ENCODE measurements at places on chromosomes 5 and 9.

- DNase-seq: no peak
Observed at GRCh38 chr9:135976531-135976930, 15.4 kb upstream of the UBAC1 start.

DNA sequence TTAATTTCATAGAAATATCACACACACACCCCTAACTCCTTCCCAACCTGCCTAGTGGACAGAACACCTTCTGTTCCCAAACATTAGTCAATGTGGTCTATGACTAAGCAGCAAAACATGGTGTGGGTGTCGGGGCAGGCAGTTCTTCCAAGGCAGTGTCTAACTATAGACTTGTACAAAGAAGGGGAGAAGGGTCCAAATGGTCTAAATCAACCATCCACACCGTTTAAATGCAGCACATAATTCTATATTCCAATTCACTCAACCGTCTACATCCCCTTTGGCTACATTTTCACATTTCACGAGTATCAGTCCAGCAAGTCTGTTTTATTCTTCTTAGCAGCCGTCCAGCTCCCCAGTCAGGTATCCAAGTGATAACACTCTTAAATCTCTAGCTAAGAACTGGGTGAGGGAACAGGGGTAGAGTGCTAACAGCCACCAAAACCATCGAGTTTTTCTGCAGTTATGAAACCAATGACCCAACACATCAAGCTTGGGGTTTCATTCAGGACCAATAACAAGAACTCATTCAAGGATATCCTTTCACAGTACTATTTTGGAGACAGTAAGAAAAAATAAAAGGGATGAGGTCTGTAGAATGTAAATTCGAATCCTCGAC is 3.3 kb downstream of the ZNF608 start:
- no peak for DNase-seq

DNA sequence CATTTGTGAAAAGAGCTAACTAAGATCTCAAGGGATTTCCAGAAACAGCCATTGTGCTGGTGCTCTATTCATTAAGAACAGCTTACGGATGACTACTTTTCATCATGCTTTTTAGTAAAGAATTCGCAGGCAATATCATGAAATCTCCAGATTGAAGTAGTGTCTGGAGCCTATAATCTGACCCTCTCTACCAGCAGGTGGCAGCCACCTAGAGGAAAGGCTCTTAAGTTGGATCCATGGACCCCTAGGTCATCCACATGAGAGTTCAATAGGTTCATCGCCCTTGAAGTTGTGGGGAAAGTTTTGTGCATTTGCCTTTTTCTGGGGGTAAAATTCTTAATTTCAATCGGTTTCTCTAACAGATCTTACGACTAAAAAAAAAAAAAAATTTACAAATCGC is 82.3 kb downstream of the SLC1A3 start:
- DNase-seq: no peak

- DNase-seq: no peak
Observed at GRCh38 chr5:93993161-93993560, 251.8 kb upstream of the POU5F2 start.

DNA sequence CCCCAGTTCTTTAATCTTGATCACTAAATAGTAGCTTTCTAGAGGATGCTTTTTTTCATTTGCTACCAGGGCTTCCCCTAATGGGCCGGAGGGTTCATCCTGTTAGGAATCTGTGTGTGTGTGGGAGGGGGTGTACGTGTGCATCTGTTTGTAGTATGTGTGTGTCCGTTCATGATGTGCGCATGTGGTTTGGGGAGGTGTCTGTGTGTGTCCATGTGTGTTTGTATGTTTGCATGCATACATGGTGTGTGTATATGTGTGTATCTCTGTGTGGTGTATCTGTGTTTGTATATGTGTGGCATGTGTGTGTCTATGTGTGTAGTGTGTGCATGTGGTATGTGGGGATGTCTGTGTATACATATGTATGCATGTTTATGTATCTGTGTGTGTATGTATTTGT is 106.2 kb downstream of the SYK start:
- DNase-seq: no peak

DNA sequence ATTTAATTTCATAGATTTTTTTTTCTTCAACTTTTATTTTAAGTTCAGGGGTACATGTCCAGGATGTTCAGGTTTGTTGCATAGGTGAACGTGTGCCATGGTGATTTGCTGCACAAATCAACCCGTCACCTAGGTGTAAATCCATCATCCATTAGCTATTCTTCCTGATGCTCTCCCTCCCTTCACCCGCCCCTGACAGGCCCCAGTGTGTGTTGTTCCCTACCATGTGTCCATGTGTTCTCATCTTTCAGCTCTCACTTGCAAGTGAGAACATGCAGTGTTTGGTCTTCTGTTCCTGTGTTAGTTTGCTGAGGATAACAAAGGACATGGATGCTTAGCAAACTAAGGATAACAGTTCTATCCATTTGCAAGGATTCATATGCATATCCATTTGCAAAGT is 209.1 kb upstream of the ADCY2 start:
- DNase-seq: no peak

- DNase-seq: no peak
Observed at GRCh38 chr9:88794100-88794499, 197.2 kb upstream of the S1PR3 start.

- no peak for DNase-seq
Observed at GRCh38 chr9:124279531-124280175, 21.9 kb downstream of the NEK6 start.

- DNase-seq: no peak
Observed at GRCh38 chr9:34552986-34553385, 30.2 kb upstream of the ENHO start.

- no peak for DNase-seq
Observed at GRCh38 chr9:131605770-131606590, 60.7 kb downstream of the PRRT1B start.

DNA sequence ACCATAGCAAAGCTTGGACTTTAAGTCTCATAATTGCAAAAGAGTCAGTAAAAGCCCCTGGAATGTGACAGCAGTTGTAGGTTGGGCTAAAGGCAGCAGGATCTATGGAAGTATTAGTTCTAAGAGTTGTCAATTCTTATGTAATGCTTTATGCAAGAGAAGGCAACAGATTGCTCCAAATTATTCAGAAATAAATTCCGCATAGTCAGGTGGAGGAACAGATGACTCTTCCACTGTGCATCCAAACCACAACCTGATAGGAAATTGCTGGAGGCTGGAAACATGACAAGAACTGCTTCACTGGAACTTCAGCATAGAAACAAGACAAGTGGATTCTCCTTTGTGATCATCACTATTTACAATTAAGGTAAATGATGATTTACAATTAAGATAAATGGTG is 101.0 kb downstream of the STARD4 start:
- DNase-seq: no peak

DNA sequence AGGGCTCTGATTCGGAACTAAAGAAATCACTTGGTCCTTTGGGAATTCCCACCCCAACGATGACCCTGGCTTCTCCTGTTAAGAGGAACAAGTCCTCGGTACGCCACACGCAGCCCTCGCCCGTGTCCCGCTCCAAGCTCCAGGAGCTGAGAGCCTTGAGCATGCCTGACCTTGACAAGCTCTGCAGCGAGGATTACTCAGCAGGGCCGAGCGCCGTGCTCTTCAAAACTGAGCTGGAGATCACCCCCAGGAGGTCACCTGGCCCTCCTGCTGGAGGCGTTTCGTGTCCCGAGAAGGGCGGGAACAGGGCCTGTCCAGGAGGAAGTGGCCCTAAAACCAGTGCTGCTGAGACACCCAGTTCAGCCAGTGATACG is 83.4 kb downstream of the GOLPH3 start:
- DNase-seq: no peak

DNA sequence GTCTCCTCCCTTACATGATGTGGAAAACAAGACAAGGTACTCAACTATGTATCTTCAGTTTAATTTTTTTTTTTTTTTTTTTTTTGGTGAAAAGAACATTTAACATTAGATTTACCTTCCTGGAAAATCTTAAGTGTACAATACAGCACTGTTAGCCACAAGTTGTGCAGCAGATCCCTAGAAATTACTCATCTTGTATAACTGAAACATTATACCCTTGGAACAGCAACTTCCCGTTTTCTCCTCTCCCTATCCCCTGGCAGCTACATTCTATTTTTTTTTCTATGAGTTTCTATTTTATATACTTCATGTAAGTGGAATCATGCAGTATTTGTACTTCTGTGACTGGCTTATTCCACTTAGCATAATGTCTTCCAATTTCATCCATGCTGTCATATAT is 421.9 kb upstream of the FTMT start:
- DNase-seq: no peak

DNA sequence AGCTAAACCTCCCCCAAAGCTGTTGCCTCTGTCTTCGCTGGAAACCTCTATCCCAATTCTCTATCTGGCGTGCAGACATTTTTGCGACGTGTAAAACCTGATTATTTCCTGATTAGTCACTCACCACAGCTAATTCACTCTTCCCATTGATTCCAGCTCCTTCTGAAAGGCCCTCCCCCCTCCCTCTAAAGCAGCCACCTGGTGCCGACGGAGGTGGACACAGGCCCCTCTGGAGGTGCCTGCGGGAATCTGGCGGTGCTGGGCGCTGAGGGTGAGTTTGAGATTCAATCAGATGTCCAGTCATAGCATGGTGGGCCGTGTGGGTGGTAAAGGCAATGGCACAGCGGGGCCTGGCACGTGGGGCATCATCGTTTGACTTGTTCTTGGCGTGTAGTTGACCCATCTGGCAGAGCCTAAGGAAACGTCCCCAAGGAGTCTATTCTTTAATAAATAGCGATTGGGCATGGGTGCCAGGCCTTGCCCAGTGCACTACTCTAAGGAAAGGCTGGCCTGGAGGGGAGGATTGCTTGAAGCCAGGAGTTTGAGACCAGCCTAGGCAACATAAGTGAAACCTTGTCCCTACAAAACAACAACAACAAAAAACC is 271.1 kb upstream of the MVB12B start:
- no peak for DNase-seq

- DNase-seq: no peak
Observed at GRCh38 chr5:74638544-74638969, 2.0 kb downstream of the ENC1 start.

DNA sequence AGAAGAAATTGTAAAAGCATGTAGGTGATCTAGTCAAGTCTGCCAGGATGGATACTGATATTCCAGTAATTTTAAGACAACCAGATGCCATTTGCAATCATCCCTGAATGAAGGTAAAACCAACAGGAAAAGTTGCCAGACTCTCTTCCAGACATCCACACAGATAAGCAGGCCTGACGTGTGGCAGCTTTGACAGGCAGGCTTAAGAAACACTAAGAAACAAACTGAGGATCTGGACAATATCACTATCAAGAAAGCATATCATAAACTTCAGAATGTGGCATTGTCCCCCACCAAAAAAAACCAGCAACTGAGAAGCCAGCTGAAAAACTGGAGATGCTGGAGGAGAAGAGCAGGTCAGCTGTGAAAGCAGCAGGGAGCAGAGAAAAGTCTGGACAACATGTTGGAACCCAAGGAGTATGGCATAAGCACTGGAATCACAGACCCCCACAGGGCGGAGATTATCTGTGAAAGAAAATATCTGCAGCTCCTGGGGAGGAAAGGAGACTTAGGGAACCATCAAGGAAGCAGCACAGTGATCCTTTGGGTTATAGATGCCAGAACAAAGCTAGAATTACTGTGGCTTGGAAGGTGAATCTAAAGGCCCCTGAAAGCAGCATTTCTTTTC is 307.0 kb downstream of the CWC27 start:
- no peak for DNase-seq

DNA sequence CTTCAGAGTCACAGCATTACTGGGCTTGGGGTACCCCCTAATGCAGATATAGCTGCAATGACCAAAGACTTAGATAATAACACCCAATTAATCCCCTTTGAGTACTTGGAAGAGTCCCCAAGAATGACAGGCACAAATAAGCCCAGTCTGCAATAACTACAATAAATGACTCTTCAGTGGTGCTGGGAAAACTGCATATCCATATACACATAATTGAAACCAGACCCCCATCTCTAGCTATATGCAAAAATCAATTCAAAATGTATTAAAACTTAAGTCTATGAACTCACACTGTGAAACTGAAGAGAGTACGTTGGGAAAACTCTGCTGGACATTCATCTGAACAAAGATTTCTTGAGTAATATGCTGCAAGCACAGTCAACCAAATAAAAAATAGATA is 422.5 kb downstream of the CDH18 start:
- DNase-seq: no peak

DNA sequence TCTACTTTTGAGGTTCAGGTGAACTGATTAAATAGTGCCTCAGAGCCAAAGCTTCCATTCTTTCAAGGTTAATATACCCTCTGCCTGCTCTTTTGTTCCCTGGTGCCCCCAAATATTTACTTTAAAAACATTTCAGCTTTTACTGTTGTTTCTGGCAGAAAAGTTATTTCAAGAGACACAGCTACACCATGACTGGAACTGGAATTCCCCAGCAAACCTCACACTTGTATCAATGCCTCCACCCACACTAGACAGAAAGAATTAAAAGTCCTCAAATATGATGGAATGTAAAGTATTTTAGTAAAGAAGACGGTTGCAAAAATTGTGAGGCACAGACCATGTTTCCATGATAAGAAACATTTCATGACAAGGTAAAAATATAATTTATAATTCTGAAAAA is 720.2 kb upstream of the TYRP1 start:
- no peak for DNase-seq

DNA sequence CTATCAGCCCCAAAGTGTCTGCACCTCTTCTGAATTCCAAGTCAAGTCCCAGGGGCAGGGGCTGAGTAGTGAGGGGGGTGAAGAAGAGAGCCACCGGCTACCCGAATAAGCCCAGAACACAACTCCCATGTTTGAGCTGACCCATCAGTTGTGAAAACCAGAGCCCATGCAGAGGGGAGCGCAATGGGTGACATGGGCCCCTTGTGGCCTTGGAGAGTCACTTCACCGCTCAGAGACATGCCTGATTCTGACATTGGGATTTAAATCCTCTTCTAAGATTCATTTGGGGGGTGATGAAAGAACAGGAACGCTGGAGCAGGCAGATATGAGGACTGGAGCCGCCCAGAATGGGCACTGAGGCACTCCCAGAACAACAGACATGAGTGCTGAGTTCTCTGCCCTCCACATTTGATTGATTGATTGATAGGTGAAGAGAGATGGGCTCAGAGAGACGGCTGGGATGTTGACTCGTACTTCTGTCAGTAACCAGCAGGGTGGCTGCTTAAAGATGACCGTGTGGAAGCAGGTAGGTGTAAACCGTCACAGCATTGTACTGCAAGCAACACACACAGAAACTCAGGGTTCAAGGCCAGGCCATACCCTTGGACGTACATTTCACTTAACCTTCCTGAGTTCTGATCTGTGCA is 74.3 kb downstream of the GPR21 start:
- no peak for DNase-seq

GRCh38 chr5:140182803-140183367 is 7.9 kb downstream of the CYSTM1 start:
- no peak for DNase-seq

DNA sequence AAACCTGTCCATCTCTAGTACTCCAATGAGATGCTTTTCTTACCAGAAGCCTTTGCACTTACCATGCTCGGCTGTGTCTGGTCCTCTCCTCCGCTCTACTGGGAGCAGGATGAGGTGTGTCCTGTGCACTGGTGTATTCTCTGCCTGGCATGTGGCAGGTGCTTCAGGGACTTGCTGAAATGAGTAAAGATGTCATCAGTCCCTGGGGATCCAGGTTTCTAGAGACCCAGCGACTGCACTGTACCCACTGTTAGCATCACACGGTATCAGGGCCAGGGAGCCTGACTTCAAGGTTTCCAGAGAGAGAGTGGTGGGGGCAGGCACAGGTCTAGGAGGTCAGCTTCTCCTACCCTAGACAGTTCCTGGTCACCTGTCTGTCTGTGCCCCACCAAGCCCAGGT is 10.5 kb downstream of the PTTG1 start:
- no peak for DNase-seq

GRCh38 chr9:135070198-135070951 is 17.1 kb upstream of the OLFM1 start:
- no peak for DNase-seq

GRCh38 chr9:38026840-38027527 is 42.0 kb downstream of the SHB start:
- no peak for DNase-seq

Measured in activated T-helper 1 cell treated with anti-CD3 and anti-CD28 coated beads, Interleukin-2, amount 50 U/mL, for 16 hours (primary cell).